Temporal lobe (tissue), 4 donors: ENCODE measurements at places on chromosomes 6 and 20. TPM values are rescaled to one million over a fixed set of nuclear protein-coding genes. Genes with fewer than 3 reads are reported as not detected.

AFDN gene
- 179 TPM for total RNA-seq

WFDC5 gene
- not detected for total RNA-seq

OR2H1 gene
- not detected for total RNA-seq

EBF4 gene
- 10.6 TPM for total RNA-seq

HDGFL1 gene
- under 0.01 TPM for total RNA-seq
